Neural progenitor cell (in vitro differentiated cells): ENCODE measurements at places on chromosomes 13 and 19.

- no peak for DNase-seq
These were observed 22.8 kb upstream of the ABCC4 start for GRCh38 chr13:95323930-95324662.

- peak; percentile 87 for DNase-seq
These were observed 6.8 kb upstream of the CARM1 start for GRCh38 chr19:10864538-10864899.

DNA sequence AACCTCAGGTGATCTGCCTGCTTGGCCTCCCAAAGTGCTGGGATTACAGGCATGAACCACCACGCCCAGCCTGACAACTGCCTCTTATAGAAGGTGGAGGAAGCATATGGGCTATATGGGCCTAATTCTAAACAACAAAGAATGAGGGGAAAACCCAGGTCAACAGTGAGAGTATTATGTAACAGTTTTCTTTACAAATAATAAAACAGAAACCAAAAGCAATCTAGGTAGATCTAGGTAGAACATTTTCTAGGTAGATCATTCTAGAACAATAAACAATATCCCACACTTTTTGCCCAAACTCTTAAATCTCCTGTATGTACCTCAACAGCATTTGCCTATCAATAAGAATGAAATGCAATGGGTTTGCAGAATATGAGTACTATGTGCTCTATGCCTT, 267.4 kb downstream of the ABCC4 start:
- DNase-seq = no peak

DNA sequence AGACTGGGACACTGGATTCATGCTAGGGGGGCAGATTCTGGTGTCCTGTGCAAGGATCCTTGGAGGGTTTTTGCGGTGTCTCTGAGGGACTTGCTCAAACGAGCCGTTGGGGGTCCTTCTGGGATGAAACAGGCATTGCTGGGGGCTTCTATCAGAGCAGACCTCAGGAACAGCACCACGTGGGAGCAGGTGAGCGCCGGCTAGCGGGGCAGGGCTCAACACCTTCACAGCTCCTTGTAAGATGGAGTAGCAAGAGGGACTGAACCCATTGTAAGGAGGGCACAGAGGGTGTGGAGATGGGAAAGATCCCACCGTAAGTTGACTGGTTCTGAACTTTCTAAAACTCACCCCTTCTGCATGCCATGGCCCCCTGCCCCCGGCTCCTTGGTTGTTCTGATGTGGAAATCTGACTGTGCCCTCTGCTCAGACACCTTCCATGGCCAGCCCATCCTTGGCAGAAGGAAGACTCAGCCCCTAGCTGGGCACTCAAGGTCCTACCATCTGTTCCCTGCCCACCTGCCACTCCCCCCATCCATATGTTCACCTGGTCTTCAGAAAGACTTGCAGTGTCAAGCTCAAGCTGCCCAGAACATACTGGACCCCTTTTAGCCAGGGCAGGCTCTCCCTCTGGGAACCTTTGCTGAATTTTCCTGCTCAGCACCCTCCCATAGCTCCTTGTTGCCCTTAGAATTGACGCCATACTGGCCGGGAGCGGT, 1.2 kb downstream of the SLC27A1 start:
- DNase-seq = no peak

- DNase-seq = no peak
These were observed 498.7 kb downstream of the DACH1 start for GRCh38 chr13:71368336-71368735.

DNA sequence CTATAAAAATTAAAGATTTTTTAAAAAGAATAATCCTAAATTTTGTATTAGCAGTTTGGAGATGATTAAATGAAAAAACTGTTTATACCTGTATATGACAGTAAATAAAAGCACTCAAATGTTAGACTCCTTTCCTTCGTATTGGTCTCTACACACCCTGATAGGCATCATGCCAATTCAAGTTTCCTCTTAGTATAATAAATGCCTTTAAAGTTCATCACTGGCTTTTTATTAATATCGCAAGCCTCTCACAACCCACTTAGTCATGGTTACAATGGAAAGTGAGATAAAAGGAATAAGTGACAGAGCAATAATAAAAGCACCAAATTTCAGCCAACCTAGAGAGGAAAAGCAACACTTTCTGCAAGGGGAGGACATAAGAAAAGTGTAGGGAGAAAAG, 102.2 kb downstream of the PIBF1 start:
- DNase-seq = no peak

GRCh38 chr13:101242720-101243119, 173.6 kb downstream of the NALCN start:
- no peak for DNase-seq

GRCh38 chr19:8638078-8638619, 7.7 kb downstream of the NFILZ start:
- no peak for DNase-seq

GRCh38 chr19:8307965-8308866, at the start of gene CD320:
Gene CD320 (minus strand): TSS chr19:8308358. CDS start chr19:8308290, 68 bp downstream.
- peak; percentile 95 for DNase-seq

DNA sequence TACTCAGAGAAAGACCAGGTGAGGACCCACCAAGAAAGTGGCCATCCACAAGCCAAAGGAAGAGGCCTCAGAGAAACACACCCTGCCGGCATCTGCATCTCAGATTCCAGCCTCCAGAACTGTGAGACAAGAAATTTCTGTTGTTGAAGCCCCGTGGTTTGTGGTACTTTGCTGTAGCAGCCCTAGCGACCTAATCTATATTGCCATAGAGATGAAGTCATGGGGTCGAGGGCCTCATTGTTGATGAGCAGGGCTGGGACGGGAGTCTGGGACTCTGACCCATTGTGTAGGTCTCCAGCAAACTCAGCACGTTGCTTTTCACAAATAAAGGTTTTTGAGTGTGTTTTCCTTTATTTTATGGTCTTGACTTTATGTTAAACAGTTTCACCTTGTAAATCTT, 174.9 kb downstream of the TNFSF13B start:
- DNase-seq = no peak

GRCh38 chr13:105074755-105075154, 1460.7 kb downstream of the EFNB2 start:
- no peak for DNase-seq

DNA sequence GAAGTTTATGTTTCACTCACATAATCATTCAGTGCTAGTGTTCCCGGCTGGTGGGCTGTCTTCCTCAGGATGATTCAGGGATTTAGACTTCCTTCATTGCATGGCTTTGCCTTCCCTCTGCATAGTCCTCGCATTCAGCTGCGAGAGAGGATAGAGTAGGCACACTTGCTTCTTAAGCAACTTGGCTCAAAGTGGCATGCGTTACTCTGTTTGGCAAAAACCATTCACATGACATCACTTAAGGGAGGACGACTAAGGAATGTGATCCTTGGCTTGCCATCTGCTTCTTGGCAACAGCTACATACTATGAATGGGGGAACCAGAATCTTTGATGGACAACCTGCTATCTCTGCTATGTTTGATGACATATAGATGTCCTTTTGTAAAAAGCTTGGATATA, 359.3 kb downstream of the TDRD3 start:
- peak; percentile 35 for DNase-seq

DNA sequence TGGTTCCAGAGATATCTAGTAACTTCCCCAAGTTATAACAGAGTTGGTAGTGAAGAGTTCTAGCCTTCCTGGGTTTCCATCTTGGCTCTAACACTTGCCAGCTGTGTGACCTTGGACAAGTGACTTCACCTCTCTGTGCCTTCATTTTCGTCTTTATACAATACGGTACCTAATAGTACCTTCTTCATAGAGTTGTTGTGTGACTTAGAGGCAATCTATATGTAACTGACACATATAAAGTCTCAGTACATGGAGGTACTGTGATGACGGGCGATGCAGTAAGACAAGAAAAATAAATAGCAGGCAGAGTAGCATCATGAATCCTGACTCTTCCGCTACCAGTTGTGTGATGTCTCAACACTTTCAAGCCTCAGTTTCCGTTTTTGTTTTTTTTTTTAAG, 8.0 kb upstream of the CLASRP start:
- no peak for DNase-seq

GRCh38 chr13:25973576-25973975, 78.2 kb downstream of the SHISA2 start:
- DNase-seq = no peak
